Activated CD8-positive, alpha-beta memory T cell treated with anti-CD3 and anti-CD28 coated beads, Interleukin-2, amount 10 ng/mL, durations not matched to agents 7 days and 5 days (primary cell): ENCODE measurements at places on chromosomes 4 and X. TPM values are rescaled to one million over a fixed set of nuclear protein-coding genes. Genes with fewer than 3 reads are reported as not detected.

DNA sequence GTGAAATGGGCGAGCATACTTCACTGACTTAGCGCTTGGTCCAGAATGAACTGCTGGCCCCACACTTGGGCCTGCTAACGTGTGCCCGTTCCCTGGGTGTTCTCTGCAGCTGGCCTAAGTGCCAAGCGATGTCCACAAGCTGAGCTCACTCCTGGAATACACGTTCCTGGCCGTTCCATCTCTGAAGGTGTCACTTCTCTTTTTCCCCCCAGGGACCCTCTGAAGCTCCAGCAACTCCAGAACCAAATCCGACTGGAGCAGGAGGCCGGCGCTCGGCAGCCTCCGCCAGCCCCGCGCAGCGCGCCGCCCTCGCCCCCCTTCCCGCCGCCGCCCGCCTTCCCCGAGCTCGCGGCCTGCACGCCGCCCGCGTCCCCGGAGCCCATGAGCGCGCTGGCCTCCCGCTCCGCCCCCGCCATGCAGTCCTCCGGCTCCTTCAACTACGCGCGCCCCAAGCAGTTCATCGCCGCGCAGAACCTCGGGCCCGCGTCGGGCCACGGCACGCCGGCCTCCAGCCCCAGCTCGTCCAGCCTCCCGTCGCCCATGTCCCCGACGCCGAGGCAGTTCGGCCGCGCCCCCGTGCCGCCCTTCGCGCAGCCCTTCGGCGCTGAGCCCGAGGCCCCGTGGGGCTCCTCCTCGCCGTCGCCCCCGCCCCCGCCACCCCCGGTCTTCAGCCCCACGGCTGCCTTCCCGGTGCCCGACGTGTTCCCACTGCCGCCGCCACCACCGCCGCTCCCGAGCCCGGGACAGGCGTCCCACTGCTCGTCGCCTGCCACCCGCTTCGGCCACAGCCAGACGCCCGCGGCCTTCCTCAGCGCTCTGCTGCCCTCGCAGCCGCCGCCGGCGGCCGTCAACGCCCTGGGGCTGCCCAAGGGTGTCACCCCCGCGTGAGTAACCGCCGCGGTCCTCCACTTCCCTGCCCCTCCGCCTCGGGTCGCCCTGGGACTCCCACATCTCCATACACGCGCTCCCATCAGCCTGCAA, 132.3 kb downstream of the CBR4 start:
- peak overlapping the region; percentile 47 for H3K4me3 ChIP-seq
- H3K27me3 ChIP-seq = peaks cover 67% of the 10 kb centered on the region
- peaks cover 3% of the 10 kb centered on the region for H3K36me3 ChIP-seq
- DNase-seq = no peak
- H3K27ac ChIP-seq = no peak overlapping the region
- H3K4me1 ChIP-seq = peaks cover 13% of the 10 kb centered on the region

DNA sequence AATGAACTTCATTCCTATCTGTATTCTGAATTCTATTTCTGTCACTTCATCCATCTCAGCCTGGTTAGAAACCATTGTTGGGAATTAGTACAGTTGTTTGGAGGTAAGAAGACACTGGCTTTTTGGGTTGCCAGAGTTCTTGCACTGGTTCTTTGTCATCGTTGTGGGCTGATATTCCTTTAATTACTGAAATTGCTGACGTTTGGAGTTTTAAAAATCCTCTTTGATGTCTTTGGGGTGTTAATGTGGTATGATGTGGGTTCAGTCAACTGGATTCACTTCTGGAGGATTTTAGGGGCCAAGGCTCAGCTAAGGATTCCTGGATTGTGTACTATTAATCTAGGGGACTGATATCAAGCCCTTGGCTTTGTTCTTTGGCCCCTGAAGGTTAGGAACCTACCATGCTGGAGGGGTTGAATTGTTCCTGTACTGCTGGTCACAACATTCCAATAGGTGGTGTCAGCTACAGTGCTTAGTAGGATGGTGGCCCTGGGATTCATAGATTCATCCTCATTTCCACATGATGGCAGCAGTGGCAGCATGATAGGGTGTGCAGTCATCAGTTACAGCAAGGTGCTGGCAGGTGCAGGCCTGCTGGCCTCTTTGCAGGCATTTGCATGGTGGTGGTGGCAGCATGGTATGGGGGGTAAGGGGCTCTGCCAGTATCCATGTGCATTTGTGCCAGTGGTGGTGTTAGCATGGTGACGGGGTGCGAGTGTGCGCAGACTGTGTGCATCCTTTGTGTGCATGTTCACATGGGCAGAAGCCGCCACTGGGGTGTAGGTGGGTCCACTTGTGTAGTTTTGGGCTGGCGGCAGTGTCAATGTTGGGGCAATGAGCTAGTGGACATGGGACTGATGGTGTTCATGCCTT, 301.3 kb downstream of the TEX13C start:
- no peak overlapping the region for H3K27ac ChIP-seq
- H3K4me1 ChIP-seq = no peaks in the 10 kb centered on the region
- DNase-seq = no peak
- no peaks in the 10 kb centered on the region for H3K36me3 ChIP-seq
- H3K27me3 ChIP-seq = no peaks in the 10 kb centered on the region
- no peak overlapping the region for H3K4me3 ChIP-seq

DNA sequence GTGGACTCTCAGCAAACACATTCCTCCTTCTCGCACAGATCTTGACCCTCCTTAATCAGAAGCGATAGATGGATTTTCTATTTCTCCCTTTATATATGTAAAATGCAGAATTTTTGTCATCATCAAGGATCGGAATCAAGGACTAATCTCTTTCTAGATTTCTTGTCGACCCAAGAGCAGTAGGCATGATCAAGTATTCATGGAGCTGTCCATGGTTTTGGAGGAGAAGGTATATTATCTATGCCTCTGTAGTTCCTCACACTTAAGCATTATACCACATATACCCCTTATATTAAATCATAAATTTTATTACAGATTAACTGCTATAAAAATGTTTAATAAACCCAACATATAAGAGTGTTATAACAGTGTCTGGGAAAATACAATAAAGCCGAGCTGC, 886.8 kb downstream of the NLGN4X start:
- H3K4me1 ChIP-seq = no peaks in the 10 kb centered on the region
- H3K27me3 ChIP-seq = no peaks in the 10 kb centered on the region
- no peaks in the 10 kb centered on the region for H3K36me3 ChIP-seq
- DNase-seq = no peak

DNA sequence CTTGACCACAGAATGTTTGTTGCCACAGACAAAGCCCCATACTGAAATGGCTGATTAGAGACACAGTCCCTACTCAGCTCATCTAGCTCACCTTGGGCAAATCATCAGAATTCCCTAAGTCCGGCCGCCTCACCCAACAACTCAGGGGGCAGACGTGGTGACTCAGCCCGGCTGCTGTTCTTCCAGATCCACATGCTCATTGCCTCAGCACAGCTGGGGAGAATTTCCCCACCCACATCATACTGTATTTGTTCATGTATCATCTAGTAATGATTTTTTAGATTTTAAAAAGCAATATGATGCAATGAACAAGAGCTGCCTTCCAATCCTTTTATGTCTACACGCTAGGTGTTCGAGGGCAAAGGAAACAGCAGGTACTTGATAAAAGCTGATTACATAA, 333.8 kb upstream of the TENM3 start:
- no peak overlapping the region for H3K27ac ChIP-seq
- no peaks in the 10 kb centered on the region for H3K27me3 ChIP-seq
- H3K4me3 ChIP-seq = no peak overlapping the region
- no peaks in the 10 kb centered on the region for H3K4me1 ChIP-seq
- H3K36me3 ChIP-seq = no peaks in the 10 kb centered on the region

DNA sequence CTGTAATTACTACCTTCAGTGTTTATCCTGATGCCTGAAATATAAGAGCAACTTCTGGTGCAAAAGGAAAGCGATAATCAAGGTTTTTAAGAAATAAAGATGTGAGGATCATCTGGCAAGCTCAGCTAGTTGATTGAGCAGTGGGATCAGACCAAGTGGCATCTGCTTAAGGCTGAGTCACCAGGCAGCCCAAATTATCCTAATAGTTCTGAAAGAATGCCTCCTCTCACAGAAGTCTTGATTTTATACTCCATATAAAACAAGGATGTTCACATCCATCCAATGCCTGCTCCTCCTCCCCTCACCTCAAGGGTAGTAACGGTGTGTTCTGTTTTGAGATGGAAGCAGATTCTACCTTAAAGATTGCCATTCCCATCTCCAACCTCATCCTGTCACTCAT, 134.5 kb upstream of the RASGEF1B start:
- no peaks in the 10 kb centered on the region for H3K36me3 ChIP-seq
- H3K27ac ChIP-seq = no peak overlapping the region
- no peak overlapping the region for H3K4me3 ChIP-seq
- H3K4me1 ChIP-seq = peaks cover 2% of the 10 kb centered on the region
- peaks cover 4% of the 10 kb centered on the region for H3K27me3 ChIP-seq

- no peaks in the 10 kb centered on the region for H3K4me1 ChIP-seq
- H3K27me3 ChIP-seq = no peaks in the 10 kb centered on the region
- no peaks in the 10 kb centered on the region for H3K36me3 ChIP-seq
- DNase-seq = no peak
- no peak overlapping the region for H3K27ac ChIP-seq
Observed at GRCh38 chr4:111778543-111778942, 366.7 kb upstream of the FAM241A start.

DNA sequence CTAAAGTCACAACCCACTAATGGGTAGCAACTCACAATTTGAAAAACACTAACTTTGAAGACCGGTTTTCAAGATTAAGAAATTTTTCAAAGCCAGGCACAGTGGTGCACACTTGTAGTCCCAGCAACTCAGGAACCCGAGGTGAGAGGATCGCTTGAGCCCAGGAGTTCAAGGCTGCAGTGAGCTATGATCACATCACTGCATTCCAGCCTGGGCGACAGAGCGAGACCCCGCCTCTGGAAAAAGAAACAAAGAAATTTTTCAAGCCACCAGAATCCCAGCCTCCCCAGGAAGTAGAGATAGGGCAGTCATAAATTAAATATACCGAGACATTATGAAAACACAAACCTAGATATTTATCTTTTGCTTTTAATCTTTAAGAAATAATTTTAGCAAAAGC, 13.0 kb downstream of the SMARCA1 start:
- no peak overlapping the region for H3K27ac ChIP-seq
- DNase-seq = no peak
- H3K4me3 ChIP-seq = no peak overlapping the region
- no peaks in the 10 kb centered on the region for H3K36me3 ChIP-seq
- no peaks in the 10 kb centered on the region for H3K27me3 ChIP-seq

DNA sequence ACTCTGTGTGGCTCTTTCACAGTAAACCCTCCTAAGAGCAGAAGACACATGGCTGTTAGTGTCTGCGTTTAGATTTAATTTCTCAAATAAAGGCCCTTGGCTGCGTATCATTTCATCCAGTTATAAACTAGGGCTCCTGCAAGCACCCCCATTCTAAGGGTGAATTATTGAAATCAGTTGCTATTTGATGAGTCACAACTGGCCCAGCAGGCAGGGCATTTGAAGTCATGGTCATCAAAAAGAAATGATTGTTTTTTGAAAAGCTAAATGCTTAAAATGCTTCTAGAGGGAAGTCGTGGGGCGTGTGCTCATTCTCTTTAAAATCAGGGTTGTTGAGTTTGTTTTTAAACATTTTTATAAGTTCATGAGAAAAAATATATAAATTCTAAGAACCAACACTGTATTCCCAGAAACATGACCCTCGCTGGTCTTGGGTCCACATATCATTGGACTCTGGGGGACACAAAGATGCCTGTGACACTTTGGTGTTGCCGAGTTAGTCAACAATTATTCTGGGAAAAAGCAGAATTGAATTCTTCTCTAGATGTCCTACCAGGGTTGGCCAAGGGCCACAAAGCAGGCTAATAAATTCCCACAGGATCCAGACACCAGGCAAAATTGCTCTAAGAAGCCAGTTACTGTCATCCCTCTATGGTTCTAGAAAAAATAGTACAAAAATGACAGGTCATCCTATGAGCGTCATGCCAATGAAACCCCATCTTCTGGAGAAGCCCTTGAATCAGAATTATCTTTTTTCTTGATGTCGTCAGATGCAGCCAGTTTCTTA, 99.5 kb upstream of the MYOZ2 start:
- H3K4me3 ChIP-seq = no peak overlapping the region
- no peaks in the 10 kb centered on the region for H3K36me3 ChIP-seq
- peaks cover 11% of the 10 kb centered on the region for H3K4me1 ChIP-seq

DNA sequence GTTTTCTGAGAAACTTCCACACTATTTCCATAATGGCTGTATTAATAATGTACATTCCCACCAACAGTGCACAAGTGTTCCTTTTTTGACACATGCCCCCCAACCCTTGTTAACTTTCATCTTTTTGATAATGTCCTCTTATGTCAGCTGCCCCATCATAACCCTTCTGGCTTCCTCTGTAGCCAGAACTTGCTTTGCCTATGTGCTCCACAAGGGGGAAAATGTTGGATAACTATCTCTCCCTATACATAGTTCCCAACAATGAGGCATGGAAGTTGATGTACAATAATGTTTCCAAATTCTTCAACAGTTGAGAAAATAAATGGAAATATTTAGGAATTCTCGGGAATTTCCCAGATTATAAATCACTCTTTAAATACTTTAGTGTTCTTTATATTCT, 142.9 kb downstream of the ASB9 start:
- no peak overlapping the region for H3K4me3 ChIP-seq
- no peak for DNase-seq
- peaks cover 5% of the 10 kb centered on the region for H3K27me3 ChIP-seq
- H3K27ac ChIP-seq = no peak overlapping the region
- H3K36me3 ChIP-seq = no peaks in the 10 kb centered on the region

- H3K4me1 ChIP-seq = peaks cover 15% of the 10 kb centered on the region
- no peak for DNase-seq
Observed at GRCh38 chrX:129798888-129799287, 19.1 kb downstream of the SASH3 start.

DNA sequence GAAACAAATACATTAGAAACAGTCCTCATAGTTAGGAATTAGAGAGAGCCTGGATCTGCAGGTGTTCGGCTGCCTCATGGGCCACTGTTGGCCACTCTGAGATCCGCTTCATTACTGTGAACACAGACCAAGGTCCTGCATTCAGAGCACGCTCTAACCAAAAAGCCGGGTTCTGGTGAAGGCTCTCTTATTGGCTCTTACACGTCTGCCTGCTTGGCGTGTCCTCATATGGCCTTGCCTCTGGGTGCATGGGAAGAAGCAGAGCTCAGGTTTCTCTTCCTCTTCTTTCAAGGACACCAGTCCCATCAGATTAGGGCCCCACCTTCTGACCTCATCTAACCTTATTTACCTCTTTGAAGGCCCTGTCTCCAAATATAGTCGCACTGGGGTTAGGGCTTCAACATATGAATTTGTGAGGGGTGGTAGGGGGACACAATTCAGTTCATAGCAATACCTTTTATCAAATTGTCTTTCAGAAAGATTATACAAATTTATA, 37.1 kb upstream of the ELF2 start:
- H3K27ac ChIP-seq = no peak overlapping the region
- H3K4me3 ChIP-seq = no peak overlapping the region
- no peaks in the 10 kb centered on the region for H3K36me3 ChIP-seq
- no peaks in the 10 kb centered on the region for H3K27me3 ChIP-seq

DNA sequence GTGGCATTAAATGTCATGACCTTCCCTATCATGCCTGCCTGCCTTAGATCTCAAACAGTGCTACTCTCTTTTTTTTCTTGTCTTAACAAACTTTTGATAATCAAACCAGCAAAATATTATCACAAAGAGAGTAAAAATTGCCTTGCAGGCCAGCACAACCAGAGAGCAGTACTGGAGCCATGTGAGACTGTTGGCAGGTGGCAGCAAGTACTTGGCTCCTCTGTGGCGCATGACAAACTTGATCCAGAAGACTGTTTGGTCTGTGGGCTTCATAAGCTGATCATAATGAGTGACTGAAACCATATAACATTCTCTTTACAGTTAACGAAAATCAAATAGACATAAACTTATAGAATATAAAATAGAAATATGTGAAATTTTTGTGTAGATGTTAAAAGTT, 33.3 kb upstream of the UGT2A3 start:
- H3K4me1 ChIP-seq = no peaks in the 10 kb centered on the region
- H3K4me3 ChIP-seq = no peak overlapping the region
- DNase-seq = no peak
- no peaks in the 10 kb centered on the region for H3K36me3 ChIP-seq

The HTN3 gene
- total RNA-seq = not detected

The TMEM175 gene
- total RNA-seq = 37.2 TPM

The TNIP3 gene
- total RNA-seq = 9.3 TPM

The TMSB15A gene
- 0.56 TPM for total RNA-seq

The SUPT20HL2 gene
- not detected for total RNA-seq
